BE2C (cell line): ENCODE measurements at places on chromosomes 16 and 17.

GRCh38 chr16:86099326-86099725 is 200.4 kb downstream of the IRF8 start:
- DNase-seq, result no peak

DNA sequence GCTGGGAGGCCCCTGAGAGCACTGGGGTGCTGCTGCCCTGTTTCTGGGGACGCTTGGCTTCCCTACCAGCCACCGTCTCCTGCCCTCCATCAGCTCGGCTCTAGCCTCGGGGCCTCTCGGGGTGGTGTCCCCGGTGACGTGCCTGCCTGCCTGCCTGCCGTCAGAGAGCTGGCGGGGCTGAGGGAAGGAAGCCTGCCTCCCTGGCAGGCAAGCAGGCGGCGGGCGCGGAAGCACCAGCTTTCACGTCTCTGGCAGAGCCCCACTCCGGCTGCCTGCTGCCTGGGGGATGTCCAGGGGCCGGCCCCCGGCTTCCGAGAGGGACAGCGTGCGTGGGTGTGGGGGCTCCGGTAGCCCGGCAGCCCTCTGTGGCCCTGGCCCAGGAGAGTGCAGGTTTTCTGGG is 9.3 kb downstream of the CENPX start:
- peak; percentile 75 for DNase-seq

- no peak for DNase-seq
These were observed 449 bp downstream of the CCL3L1 start for GRCh38 chr17:36196131-36196486.

DNA sequence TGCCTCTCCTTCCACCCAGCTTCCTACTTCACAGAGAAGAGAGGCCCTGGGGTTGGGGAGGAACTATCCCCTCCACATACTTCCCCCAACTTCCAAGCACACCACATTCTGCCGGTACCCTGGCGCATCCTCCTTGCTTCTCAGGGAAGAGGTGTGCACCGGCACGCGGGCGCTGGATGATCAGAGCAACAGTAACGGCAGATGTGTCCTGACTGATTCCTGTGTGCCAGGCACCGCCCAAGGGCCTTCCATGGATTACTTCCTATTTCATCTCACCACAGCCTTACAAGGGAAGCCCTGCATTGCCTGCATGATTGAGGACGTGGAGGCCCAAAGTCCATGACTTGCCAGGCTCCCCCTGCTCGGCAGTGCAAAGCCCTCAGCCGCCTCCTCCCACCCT is 21.1 kb upstream of the MLKL start:
- DNase-seq, result no peak

DNA sequence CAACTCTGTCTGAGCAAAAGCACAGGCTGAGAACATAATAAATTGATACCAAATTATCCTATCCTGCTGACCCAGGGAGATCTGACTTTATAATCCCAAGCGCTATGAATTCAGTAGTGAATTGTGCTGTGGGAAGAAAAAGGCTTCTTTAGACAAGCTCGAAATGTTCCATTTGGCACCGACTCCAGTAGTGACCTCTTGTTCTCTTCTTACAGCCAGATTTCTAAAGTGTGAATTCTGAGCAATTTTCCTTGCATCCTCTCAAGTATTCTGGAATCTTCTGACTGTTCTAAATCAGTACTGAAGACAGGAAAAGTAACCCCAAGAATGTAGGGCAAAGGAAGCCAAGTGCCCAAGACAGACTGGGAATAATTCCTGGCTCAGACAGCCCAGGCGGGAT is 58.2 kb downstream of the CDYL2 start:
- no peak for DNase-seq

DNA sequence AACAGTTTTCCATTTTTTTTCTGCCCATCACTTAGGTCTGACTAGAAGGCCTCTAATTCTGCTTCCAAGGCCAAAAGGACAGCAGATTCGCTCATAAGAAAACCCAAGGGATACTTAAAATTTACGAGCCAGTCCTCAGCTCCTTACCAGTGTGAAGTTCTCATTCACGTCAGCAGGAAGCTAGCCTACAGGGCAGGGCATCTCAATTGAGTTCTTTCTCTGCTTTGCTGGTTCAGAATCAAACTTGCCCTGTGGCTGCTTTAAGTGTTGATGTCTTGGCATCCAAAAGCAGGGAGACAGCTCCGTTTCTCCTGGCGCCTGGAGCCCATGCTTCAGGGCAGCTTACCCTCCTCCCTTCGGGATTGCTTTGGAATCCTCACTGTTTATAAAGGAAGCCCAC is 136.0 kb downstream of the ANKFN1 start:
- no peak for DNase-seq

DNA sequence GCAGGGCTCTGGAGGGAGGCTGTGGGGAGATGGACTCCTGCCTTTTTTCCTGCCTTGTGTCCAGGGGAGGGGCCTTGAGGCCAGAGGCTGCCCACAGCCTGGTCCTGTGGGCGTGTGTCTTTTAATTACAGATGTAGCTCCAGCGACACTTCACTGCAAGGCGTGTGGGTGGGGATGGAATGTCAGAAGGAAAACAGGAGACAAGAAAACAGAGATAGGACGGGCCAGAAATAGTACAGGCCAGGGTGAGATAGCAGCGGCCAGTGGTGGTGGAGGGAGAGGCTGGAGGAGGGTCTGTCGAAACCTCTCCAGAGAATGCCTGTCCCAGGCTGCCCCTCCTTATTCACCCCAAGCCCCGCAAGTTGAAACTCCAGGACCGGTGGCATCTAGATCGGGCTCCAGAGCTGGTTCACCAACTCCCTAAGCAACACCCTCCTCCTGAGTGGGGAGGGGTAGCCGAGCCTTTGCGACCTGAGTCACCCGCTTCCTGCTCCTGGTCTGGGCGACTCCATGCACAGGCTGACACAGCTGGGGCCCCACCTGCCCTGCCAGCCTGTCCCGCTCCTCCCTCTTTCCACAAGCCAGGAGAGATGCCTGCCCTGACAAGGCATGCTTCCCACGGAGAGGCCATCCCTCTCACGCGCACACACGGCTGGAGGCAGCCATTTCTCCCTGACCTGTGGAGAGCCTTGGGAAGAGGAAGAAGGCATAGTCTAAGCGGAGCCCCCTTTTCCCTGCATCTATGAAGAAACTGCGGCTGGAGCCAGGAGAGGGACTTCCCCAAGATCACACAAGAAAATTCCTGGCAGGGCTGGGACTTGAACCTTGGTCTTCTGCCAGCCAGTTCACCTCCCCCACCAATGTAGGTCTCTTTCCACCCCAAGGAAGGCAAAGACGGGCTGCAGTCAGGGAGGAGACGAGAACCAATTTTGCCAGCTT is 6.6 kb upstream of the JUP start:
- peak; percentile 52 for DNase-seq

GRCh38 chr16:85136702-85137322 is 24.5 kb upstream of the CIBAR2 start:
- DNase-seq, result no peak

GRCh38 chr16:89613231-89613953 is at the start of gene DPEP1:
Gene DPEP1 (plus strand): TSS chr16:89613642. CDS start chr16:89630411, 16,769 bp downstream.
- no peak for DNase-seq

DNA sequence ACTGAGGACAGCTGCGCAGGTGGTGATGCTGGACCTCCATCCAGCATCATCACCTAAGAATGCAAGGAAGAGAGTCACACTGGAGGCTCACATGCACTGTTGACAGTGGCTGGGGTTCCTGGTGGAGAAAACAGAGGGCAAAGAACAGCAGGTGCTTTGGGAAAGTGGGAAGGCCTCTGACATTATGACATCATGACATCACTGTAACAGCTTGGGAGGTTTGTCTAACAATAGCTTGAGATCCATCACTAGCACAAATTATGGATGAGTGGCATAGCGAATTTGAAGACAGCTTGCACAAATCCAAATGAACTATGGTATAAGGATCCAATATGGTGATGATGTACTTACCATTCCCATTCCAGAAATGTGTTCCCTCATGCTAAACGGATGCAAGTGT is 226.5 kb upstream of the MPHOSPH6 start:
- no peak for DNase-seq

GRCh38 chr17:11326492-11326891 is 85.5 kb downstream of the SHISA6 start:
- no peak for DNase-seq

DNA sequence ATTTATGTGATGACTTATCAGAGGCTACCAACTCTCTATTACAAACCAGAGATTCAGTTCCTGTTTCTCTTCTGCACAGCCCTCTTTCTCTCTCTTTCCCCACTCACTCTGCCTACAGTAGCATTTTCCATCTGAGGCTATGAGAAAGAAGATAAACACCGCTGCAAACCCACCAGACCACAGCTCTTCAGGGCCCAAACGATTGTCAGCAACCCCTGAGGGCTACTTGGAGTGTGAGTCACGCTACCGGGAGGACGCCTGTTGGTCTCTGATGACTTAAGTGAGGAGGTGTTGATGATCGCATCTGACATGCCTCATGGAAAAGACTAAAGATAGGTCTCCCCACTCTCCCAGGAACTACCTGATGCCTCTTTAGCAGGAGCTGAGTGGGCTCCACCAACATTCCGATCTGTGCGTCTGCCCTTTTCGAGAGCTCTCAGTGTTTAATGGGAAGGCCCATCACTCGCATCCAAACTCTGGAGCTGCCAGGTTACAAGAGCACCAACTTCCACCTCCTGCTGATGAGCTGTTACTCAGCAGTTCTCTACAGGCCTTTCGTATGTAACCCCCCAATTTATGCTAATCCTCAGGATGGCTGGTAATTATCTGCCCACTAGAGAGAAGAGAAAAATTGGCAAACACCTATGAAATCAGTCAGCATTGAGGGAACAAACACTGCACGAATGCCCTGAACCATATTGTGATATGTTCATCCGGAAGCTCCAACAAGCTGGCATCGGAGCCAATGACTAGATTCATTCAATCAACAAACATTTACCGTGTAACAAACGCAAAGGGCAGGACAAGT is 9.2 kb downstream of the GRIN2A start:
- no peak for DNase-seq

DNA sequence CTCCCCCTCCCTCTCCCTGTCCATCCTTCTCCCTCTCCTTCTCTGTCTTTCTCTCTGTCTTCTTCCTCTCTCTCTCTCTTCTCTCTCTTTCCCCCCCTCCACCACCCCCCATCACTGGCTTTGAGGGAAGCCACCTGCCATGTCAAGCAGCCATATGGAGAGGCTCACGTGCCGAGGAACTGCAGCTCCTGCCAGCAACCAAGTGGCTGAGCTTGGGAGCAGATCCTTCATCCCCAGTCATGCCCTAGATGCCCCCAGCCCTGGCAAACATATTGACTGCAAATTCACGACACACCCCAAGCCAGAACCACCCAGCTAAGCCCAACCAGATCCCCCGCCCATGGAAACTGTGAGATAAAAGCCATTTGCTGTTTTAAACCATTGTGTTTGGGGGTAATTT is 40.9 kb upstream of the RBFOX3 start:
- no peak for DNase-seq

DNA sequence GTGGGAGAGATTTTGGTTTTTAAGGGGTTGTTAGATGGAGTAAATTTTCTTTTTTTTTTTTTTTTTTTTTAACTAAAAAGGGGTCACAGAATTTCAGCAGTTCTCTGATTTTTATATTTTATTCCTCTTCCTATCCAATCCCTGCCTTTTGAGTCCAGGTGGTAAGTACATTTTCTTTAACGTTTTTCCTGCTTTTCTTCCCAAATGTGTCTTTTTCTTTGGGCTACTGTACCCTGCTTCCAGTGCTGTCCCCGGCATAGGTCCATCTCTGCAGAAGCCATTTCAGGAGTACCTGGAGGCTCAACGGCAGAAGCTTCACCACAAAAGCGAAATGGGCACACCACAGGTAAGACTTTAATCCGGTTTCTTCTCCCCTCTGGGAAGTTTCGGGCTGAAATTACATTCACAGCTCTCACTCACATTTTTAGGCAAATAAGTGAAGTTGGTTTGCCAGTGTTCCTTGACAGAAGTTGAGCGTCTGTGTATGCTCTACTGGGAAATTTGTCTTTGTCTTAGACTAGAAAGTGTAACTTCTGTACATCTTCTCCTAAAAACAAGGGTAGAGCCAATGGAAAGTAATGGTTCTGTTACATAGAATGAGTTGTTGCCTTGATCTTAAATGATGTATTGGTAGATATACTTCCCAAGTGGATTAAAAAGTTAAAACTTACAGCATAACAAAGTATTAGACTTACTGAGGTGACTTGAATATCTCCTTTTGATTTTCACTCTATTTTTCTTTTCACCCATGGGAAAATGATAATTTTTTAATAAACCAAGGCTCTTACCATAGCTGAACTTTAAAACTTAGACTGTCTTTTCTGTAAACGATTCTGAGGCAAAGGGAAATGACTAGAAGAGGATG is 54.5 kb downstream of the TUBD1 start:
- no peak for DNase-seq

DNA sequence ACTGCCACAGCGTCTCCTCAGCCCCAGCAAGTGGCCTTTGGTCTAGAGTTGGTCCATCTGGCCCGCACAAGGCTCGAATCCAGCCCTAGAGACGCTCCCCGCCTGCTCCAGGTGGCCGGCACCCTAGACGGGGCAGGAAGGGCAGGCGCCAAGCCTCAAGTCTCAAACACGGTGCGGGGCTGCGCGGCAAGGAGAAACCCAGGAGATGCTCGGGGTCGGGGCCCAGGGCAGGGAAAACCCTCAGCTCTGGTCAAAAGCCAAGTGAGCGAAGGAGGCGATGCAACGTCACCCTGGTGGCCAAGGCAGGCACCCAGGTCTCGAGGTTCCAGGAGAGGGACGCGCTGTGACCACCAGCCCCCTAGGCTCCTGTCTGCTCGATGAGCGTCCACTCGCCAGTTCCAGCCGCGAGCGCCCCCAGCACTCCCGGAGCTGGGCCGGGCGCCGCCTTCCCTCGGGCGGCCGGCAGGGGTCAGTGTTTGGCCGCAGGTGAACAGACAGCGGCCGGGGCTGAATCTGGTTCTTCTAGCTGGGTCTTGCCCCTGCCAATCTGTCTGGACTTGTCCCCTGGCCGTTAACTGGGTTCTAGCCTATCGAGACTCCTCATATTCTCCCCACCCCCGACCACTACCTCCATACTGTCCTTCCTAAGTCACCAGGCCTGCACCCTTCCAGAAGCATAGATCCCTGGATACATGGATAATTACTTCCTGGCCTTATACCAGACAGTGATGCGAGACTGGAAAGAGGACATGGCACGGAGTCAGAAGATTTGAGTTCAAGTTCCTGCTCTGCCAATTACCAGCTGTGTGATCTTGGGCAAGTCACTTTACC is 44.0 kb downstream of the PRAC1 start:
- peak; percentile 76 for DNase-seq

GRCh38 chr16:66395806-66396555 is 29.5 kb downstream of the CDH5 start:
- no peak for DNase-seq
